ENCODE measurements at places on chromosomes 11 and 22.

DNA sequence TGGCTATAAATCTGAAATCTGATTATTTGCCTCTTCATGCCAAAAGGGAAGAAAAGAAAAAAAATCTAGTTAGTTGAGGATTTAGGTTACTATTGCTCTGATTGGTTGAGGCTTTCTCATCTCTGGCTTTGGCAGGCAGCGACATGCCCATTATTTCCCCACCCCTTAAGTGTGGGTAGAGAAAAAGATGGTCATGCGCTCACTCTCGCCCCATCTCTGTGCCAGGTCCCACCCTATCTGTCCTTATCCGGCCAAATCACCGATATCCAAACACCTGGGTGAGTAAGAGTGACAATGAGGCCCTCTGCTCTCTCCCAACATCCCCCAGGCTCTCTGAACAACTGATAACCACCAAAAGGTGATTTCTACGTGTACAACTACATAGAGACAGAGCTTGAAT lies 31.2 kb upstream of the SNX19 start:
- peak; percentile 81 for DNase-seq

GRCh38 chr11:36061471-36061870 lies 117.6 kb downstream of the LDLRAD3 start:
- no peak for DNase-seq

GRCh38 chr11:75219869-75220268 lies 20.7 kb upstream of the TPBGL start:
- DNase-seq, result no peak

DNA sequence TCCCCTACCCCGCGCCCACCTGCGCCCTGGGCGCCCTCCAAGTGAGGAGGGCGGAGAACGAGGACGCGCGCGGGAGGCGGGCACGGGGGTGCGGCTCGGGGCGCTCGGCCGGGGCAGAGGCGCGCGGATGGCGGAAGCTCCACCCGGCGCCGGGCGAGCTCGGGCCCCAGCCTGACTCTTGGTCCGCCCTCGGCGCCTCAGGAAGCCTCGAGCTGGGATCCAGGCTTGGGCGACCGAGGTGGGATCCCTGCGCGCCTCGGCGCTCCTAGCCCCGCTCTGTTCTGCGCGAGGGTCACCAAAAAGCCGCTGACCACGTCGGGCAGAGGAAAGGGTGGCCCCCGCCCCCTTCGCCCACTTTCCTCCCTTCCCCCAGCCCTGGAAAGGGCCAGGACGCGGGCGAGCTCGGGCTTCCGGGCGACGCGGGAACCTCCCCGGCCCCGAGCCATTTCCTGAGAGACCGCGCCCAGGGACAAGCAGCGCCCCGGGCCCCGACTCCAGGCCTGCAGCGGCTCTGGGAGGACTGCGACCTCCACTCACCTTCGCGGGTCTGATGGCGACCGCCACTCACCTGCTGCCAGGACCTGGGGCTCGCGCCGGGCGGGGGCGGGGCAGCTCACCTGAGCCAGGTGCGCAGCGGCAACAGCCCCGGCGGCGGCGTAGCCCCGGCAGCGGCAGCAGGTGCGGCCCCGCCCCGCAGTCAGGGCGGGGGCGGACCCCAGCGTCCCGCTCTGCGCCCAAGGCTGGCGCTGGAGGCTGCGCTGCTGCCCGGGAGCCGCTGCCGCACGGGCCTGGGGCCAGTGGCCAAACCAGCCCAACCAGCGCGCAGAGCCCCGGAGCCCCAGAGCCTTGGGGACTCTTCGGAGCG lies 2.2 kb upstream of the SIGIRR start:
- peak; percentile 44 for DNase-seq

- DNase-seq, result no peak
Measured at GRCh38 chr22:20111689-20112622, 3.9 kb upstream of the RANBP1 start.
